ENCODE measurements at places on chromosomes 11 and 22.

GRCh38 chr11:125086633-125087296 lies 23.7 kb downstream of the SLC37A2 start:
- no peak for DNase-seq

DNA sequence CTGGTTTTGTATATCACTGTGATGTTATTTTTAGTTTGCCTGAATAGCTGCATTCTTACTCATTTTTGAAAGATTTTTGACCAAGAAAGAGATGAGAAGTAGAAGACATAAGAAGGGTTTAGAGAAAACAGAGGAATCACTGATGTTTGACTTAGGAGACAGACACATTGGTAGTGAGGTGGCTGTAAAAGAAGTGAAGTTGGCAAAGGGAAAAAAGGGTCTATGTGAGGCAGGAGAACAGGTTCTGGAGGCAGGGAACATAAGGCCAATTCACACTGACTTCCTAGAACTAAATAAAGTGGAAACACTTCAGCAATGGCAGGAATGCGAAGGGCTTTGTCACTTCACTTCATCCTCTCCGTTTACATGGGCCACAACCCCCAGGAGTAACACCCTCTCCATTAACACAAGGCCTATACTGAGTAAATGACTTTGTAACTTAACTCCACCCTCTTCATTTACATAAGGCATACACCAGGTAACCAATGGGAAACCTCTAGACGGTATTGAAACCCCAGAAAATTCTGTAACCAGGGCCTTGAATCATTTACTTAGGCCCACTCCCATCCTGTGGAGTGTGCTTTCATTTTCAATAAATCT lies 36.5 kb downstream of the CTSC start:
- no peak for DNase-seq

GRCh38 chr22:49182416-49182815 lies 645.3 kb downstream of the BRD1 start:
- no peak for DNase-seq

- no peak for DNase-seq
These were observed 33.6 kb downstream of the NTM start for GRCh38 chr11:131404010-131404409.

DNA sequence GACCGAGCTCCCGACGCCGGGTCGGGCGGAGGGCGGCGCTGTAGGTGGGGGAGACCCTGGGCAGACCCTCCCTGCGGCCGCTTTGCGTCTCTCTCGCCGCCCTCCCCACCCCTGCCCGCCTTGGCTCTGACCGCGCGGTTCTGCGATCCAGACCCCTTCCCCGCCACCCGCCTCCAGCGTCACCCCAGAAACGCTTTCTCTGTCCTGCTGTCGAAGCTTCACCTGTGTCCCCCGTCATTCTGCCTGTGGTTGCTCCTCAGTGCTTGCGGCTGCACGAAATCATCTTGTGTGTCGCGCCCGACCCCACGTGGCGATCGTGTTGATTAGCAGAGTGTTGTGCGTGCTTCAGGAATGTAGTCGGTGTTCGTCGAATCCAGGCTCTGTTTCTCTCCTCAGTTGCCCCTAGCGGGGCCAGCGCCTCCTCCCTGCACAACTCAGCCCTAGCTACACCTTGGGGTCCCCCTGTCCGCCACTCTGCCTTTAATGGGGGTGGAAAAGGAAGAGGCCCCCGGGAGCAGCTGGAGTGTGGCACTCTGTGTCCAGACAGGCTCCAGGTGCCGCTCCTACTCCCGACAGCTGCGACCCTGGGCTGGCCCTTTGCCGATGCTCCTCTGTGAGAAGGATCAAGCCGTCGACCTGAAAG lies 851 bp downstream of the PTDSS2 start:
- DNase-seq = peak; percentile 79

DNA sequence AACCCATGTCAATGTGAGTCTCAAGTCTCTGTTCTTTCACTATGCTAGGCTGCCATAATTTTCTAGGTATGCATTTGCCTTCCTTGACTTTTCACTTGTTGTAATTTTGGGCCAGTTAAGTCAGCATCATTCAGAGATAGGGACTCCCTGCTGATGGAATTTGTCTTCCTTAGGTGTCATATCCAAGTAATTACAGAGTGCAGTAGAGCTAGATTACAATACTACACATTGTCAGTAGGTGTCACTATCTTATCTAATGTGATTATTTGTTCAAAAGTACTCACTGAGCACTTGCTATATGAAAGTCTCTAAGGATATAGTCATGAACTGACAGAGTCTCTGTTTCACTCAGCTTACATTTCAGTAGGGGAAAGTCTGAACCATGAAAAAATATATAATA lies 25.0 kb upstream of the SYN3 start:
- peak; percentile 2 for DNase-seq

- no peak for DNase-seq
These were observed 2.6 kb upstream of the TCIRG1 start for GRCh38 chr11:68036141-68036716.

DNA sequence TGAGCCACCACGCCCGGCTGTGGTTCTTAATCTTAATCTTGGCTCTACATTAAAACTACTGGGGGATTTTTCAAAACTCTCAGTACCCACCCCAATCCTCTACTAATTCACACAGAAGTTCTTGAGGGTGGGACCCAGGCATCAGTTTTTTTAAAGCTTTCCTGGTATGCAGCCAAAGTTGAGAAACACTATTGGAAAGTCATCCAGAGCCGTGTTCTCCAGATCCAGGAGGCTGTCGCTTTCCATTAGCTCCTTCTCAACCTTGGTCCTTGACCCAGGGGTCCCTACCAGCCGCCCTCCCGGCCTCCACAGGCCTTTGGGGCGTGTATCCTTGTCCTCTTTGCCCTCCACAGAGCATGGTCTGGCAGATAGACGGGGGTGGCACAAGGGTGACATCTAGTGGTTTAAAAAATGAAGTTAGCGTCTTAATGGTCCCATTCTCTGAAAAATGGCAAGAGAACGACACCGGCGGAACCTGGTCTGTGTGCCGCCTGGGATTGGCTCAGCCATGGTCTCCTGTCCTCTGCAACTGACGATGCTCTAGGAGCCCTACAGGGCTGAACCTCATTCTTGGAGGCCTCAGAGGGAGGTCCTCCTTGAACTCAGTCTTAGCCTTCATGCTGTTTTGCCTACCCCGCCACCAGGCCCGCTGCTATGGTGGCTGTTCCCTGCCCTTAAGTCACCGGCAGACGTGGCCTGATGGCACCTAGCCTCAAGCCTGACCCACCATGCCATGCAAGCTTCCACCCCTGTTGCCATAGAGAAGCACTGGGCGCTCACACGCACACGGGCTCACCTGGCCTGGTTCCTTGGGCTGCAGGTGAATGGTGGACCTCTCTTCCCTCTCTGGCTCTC lies 152.0 kb upstream of the SYN3 start:
- DNase-seq = peak; percentile 2

- no peak for DNase-seq
These were observed 99.2 kb downstream of the BBOX1 start for GRCh38 chr11:27139742-27140367.

Measured in ELR (cell line).